Tibial nerve (tissue), 4 donors: ENCODE measurements at places on chromosomes 5 and 9. TPM values are rescaled to one million over a fixed set of nuclear protein-coding genes. Genes with fewer than 3 reads are reported as not detected.

NR6A1 gene
- total RNA-seq: 1.7 TPM

MPDZ gene
- 70.1 TPM for total RNA-seq

LHX3 gene
- not detected for total RNA-seq

ACTL7A gene
- total RNA-seq: not detected

GPX3 gene
- total RNA-seq: 5,426 TPM

PHF24 gene
- 1.2 TPM for total RNA-seq

PCDH12 gene
- total RNA-seq: 4.5 TPM

PCDHA10 gene
- 4.4 TPM for total RNA-seq

TEX48 gene
- not detected for total RNA-seq

SLC25A2 gene
- 0.42 TPM for total RNA-seq

ZFP2 gene
- total RNA-seq: 6.0 TPM

NUTM2G gene
- not detected for total RNA-seq

SERF1B gene
- total RNA-seq: 45.2 TPM

CDKN2B gene
- total RNA-seq: 18.2 TPM

EGFL7 gene
- total RNA-seq: 95.2 TPM

PCDHA1 gene
- total RNA-seq: not detected

TRIM7 gene
- total RNA-seq: 10.2 TPM

PCDHA13 gene
- total RNA-seq: 1.3 TPM

BHMT gene
- total RNA-seq: 5.9 TPM

MARCOL gene
- not detected for total RNA-seq

ADAMTS12 gene
- total RNA-seq: 7.1 TPM

LCN15 gene
- not detected for total RNA-seq

LCNL1 gene
- 86.3 TPM for total RNA-seq

SPINK1 gene
- total RNA-seq: 0.44 TPM

OXCT1 gene
- 28.2 TPM for total RNA-seq

PRUNE2 gene
- 23.4 TPM for total RNA-seq

MAMDC2 gene
- 73.3 TPM for total RNA-seq

DMRTA1 gene
- total RNA-seq: 0.78 TPM

CHSY3 gene
- 8.4 TPM for total RNA-seq

FSTL4 gene
- total RNA-seq: not detected

RHOBTB3 gene
- 130 TPM for total RNA-seq

LVRN gene
- total RNA-seq: 12.9 TPM

GPR150 gene
- total RNA-seq: 2.3 TPM

SV2C gene
- 1.4 TPM for total RNA-seq

FCN2 gene
- not detected for total RNA-seq

FAM13B gene
- 67.5 TPM for total RNA-seq

EPB41L4A gene
- total RNA-seq: 38.1 TPM

SLCO4C1 gene
- total RNA-seq: not detected
